ENCODE measurements at places on chromosomes 12 and 14. TPM values are rescaled to one million over a fixed set of nuclear protein-coding genes. Genes with fewer than 3 reads are reported as not detected.

The ALKBH2 gene
- polyA plus RNA-seq = 57.7 TPM

The RTL1 gene
- 0.03 TPM for polyA plus RNA-seq

The FAM222A gene
- 3.3 TPM for polyA plus RNA-seq

The PTPN21 gene
- polyA plus RNA-seq = 7.2 TPM

The GLT1D1 gene
- not detected for polyA plus RNA-seq

The MRPL52 gene
- 173 TPM for polyA plus RNA-seq

DNA sequence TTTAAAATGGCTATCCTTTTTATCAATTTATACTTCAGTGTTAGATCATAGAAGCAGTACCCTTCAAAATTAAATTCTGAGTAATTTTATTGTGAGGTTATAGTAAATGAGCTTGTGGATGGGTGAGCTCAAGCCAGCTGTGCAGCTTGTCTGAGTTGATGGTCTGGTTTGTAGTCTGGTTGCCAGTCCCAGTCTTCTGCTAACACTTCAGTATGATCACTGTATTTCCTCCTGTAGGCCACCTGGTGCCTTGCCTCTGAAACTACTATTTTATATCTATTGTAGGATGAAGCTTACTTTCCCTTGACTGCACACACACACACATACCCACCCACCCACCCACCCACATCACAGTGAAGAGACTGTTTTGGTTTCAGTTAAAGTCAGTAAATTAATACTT lies 496.4 kb downstream of the PCNX1 start:
- DNase-seq = peak; percentile 20

- no peak for DNase-seq
Observed at GRCh38 chr14:85501751-85502150, 28.2 kb upstream of the FLRT2 start.

DNA sequence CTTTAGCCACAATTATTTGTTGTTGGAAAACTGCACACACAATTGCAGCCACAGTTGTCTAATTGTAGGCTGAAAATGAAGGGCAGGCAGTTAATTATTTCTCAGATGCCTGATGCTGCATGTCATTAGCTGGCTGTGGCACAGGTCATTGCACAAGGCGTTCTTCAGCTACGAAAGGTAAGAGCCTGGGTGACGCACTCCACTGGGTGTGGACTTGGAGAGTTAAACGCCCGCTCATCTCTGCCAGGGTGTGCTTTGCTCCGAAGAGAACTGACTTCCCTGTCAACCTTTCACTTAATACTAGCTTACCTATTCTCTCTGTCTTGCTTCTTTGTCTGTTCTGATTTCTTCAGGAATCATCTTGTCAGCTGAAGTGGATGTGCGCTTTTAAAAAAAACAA lies 91.4 kb upstream of the CPM start:
- DNase-seq = peak; percentile 77

DNA sequence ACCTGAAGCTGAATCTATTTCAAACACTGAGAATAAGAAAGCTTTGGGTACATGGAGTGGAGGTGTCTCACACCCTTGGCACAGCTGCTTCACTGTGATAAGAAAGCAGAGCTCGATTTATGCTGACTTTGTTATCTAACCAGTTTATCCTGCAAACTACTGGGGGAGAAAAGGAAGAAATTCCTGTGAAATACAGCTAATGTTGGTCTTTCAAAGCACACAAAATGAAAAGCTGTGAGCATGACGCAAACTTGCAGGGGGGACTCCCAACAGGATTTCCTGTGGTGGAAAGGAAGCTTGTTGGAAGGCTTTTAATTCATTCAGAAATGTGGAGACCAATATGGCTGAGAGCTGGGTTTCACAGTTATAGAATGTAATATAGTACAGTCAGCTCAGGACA lies 53.4 kb downstream of the SRGAP1 start:
- no peak for DNase-seq

GRCh38 chr12:50825372-50825838 lies 17.3 kb upstream of the TMPRSS12 start:
- DNase-seq = peak; percentile 25

DNA sequence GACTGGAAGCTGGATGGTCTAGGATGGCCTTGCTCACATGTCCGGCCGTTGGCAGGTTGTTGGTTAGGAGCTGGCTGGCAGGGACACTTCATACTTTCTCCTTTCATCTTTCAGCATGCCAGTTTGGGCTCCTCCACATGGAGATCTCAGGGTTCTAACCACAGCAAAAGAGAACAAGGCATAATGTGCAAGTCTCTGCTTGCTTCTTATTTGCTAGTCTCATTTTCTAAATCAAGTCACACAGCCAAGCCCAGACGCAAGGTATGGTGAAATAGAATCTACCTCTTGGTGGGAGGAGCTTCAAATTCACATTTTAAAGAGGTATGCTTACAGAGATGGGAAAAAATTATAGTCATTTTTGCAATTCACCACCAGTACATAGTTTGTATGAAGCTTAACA lies 69.1 kb upstream of the NAP1L1 start:
- no peak for DNase-seq

GRCh38 chr12:27319409-27319808 lies 13.2 kb upstream of the BMAL2 start:
- no peak for DNase-seq

DNA sequence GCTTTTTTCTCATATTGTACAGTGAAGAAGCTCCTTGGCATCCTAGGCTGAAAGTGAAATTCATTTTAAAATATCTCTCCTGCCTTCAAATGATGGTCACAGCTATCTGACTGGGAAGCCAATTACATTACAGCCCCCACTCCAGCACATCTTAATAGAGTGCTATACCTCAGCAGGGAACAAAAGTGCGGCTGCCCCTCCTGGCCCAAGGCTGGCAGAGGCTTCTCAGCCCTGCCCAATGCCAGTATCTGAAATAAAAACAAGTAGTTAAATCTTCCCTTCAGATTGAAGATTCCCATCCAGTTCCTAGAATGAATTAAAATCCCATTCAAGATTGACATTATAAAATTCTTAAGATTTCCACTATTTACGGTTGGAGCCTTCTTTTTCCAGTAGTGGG lies 54.9 kb upstream of the GNG2 start:
- DNase-seq = no peak

DNA sequence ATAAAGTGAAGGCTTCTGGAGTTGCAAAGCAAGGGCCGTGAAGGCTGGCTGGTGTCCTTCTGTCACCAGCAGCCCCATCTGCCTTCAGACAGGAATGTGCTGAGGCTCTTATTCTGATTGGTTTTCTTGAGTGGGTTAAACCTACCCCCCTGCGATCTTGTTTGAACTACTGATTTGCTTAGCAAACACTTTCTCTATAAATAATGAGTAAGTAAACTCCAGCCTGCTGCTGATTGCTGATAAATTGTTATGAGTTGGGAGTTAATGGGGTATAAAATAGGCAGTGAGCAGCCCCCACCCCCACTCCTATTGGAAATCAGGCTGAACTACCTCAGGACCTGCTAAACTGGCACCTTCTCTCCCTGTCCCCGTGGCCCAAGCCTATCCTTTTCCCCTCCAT lies 146.1 kb upstream of the NOS1 start:
- DNase-seq = no peak
